ENCODE measurements at places on chromosomes 12 and 14.

DNA sequence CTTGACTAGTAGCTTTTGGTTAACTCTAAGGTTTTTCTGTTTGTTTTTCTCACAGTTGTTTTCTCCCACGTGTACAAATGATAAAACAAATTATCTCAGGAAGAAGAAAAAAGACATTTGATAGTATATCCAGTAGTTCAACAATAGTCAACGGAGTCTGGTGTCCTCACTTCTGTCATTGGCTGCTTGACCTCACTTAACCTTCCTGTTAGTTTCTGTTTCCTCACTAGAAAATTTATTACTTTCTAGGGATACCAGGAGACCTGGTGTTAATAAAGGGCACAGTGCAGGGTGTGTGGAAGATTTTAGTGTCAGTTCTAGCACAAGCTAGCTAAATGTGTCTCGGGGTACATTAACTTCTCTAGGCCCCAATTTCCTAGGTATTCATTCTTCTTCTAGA lies 116.0 kb downstream of the PRKCH start:
- DNase-seq: no peak

GRCh38 chr14:100602621-100603230 lies 15.5 kb upstream of the BEGAIN start:
- DNase-seq: peak; percentile 2

DNA sequence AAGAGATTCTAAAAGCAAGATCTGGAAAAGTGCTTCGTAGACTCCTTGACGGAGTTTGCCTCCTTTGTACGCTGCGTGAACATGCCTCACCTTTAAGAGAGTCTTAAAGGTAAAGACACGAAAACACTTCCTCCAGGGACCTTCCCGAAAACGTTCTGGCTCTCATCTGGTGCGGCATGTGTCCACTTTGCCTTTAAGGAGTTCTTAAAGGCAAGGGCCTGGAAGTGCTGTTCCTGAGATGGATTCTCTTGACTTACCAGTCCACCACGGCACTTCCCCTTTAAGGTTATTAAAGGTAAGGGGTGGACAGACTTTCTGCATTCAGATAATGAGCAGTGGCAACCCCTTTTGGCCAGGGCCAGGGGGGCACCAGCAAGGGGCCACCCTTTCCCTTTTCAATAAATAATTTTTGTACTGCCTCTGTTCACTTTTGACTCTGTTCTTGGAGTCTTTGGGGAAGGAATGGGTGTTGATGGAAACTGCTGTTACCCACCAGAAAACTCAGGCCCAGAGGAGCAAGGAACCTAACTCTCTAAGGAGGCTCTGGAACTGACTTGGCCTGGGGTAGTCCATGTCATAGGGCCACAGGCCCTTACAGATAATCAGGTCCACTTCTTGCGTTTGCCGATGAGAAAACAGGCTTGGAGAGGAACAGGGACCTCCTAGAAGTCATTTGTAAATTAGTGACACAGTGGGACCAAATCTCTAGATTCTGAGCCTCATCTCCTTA lies 4.4 kb downstream of the REM2 start:
- no peak for DNase-seq

DNA sequence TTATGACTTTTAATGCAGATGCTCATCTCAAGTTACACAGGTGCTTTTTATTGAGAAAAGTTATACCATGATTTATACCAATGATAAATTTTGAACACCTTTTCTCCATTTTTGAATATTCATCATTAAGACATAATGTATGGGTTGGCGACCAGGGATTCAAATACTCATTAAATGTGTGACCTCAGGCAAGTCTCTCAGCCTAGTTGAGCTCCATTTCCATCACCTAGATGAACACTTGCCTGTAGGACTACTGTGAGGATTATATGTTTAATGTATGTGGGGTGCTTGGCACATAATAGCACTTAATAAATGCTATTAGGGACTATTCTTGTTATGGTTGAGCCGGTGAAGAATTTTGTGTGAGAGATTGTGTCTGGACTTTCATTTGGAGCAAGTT lies 228.6 kb downstream of the CHST11 start:
- no peak for DNase-seq

All from activated CD4-positive, CD25-positive, alpha-beta regulatory T cell treated with anti-CD3 and anti-CD28 coated beads, Interleukin-2, amount 50 U/mL, for 72 hours (primary cell).